Forelimb muscle (tissue), 1 donor: ENCODE measurements at places on chromosomes 11 and 22. TPM values are rescaled to one million over a fixed set of nuclear protein-coding genes. Genes with fewer than 3 reads are reported as not detected.

RCOR2 gene
- 11.5 TPM for polyA plus RNA-seq

CHID1 gene
- polyA plus RNA-seq, result 61.4 TPM

LYVE1 gene
- 66.6 TPM for polyA plus RNA-seq

ARVCF gene
- 122 TPM for polyA plus RNA-seq

AIFM3 gene
- polyA plus RNA-seq, result 0.19 TPM

FLRT1 gene
- polyA plus RNA-seq, result 2.9 TPM

PACSIN3 gene
- polyA plus RNA-seq, result 250 TPM

CALCA gene
- not detected for polyA plus RNA-seq
